Stimulated activated CD4-positive, alpha-beta T cell treated with anti-CD3 and anti-CD28 coated beads, TNF-alpha, amount 100 ng/mL, for 48 hours (primary cell): ENCODE measurements at places on chromosomes 13 and 19.

- DNase-seq: no peak
These were observed 386 bp downstream of the GIPR start for GRCh38 chr19:45668342-45668871.

DNA sequence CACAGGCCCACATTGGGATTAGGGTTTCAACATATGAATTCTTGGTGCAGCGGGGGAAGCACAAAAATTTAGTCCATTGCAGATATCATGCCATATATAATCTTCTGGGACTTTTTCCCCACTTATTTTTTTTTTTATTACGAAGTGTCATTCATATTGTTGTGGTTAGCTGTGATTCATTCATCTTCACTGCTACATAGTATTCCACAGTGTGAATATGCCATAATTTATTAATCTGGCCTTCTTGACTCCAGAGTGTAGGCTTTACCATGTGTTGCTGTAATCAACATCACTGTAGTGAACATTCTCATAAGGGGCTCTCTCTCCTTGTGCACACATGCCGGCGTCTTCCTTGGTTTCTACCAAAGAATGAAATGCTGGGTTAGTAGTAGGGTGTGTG is 53.4 kb upstream of the RGCC start:
- no peak for DNase-seq

GRCh38 chr19:40597329-40597838 is 3.8 kb upstream of the LTBP4 start:
- no peak for DNase-seq

- no peak for DNase-seq
These were observed 91.8 kb upstream of the TSC22D1 start for GRCh38 chr13:44667943-44668342.

GRCh38 chr19:35228177-35228930 is at the start of gene FAM187B:
FAM187B (minus strand) TSS chr19:35228739; CDS start chr19:35228680, 59 bp downstream.
- DNase-seq: no peak

DNA sequence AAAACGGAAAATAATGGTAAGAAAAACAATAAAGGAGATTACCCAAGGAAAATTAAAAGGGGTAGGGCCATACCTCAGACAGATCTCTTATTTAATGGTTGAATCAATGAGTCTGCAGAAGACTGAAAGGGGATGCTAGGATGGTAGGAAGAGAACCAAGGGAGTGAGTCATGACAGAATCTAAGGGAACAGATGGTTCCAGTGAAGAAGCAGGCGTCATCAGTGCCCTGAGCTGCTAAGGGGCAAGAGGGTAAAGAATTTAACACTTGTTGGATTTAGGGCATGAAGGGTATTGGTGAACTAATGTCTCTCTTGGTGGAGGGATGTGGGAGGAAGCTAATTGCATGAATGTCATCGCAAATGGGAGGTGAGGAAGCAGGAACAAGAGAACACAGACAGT is 329.2 kb upstream of the TSHZ3 start:
- DNase-seq: no peak

GRCh38 chr13:23752111-23753001 is 136.8 kb downstream of the MIPEP start:
- no peak for DNase-seq

GRCh38 chr19:40348961-40349507 is 539 bp downstream of the PLD3 start:
- no peak for DNase-seq

GRCh38 chr13:75263741-75264407 is 218.1 kb downstream of the TBC1D4 start:
- DNase-seq: no peak

DNA sequence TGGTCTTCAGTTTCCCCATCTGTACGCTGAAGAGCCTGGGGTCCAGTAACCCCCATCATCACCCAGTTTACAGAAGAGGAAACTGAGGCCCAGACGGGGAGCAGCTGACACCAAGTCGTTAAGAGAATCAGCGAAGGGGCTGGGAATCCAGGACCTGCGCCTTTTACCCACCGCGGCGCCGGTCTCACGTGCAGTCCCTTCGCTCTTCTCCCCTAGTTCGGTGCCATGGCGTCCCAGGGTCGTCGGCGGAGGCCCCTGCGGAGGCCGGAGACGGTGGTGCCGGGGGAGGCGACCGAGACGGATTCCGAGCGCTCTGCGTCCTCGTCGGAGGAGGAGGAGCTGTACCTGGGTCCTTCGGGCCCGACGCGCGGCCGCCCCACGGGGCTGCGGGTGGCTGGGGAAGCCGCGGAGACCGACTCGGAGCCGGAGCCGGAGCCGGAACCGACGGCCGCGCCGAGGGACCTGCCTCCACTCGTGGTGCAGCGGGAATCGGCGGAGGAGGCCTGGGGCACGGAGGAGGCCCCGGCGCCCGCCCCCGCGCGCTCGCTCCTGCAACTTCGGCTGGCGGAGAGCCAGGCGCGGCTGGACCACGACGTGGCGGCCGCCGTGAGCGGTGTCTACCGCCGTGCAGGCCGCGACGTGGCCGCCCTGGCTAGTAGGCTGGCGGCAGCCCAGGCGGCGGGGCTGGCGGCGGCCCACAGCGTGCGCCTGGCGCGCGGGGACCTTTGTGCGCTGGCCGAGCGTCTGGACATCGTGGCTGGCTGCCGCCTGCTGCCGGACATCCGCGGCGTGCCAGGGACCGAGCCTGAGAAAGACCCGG is 698 bp downstream of the BLOC1S3 start:
- DNase-seq: no peak

GRCh38 chr13:49472186-49472585 is 23.6 kb upstream of the PHF11 start:
- no peak for DNase-seq

- DNase-seq: no peak
These were observed 281.0 kb downstream of the ATP8A2 start for GRCh38 chr13:25652764-25653163.

GRCh38 chr19:34580408-34580807 is 96.6 kb downstream of the SCGB2B2 start:
- no peak for DNase-seq

- DNase-seq: no peak
These were observed 157.2 kb upstream of the OBI1 start for GRCh38 chr13:78816154-78816553.

- DNase-seq: no peak
These were observed 27.1 kb upstream of the UBL3 start for GRCh38 chr13:29877456-29878078.

DNA sequence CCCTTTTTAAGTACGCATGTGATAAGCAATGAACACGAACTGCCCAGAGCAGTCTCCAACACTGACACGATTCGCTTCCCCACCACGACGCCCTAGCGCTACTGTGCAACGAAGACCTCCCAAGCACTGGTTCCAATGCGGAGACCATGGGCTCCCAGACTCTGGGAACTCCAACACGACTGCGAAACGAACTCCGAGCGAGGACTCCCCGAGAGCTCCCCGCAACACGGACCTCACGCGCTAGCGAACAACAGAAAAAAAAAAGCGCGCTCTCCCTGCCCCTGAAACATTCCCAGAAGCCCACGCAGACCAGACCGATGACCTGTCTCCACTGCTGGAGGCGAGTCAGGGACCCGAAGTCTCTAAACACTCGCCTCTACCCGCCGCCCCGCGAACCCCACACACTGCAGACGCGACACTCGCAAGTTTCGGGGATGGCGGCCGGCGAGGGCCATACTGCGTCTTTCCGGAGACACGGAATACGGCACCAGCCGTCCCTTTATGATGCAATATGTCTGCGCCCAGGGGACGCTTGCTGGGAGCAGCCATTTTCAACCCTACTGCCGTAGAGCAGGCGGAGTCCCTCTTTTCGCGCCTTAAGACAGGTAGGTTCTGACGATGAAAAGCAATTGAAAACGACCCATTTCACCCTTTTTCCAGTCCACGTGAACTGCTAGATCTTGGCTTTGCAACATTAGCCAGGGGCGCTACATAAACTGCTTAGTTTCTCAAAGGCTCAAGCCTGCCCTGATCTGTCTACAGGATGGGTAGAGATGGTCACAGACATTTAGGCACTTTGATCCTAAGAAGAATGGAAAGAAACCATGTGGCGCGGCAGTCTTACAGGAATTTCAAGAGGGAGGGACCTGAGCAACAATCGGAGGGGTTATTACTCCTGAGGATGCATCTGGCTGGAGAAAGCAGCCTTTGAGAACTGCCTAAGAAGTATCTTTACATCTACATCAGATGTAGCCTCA is at the start of gene ZNF577:
Gene ZNF577, minus strand, starts transcription at position 430 of the 977 bp plus-strand sequence. CDS start 7,569 bp downstream, outside the sequence.
- peak; percentile 64 for DNase-seq

- DNase-seq: no peak
These were observed 5.6 kb downstream of the NANOS2 start for GRCh38 chr19:45908956-45909355.

DNA sequence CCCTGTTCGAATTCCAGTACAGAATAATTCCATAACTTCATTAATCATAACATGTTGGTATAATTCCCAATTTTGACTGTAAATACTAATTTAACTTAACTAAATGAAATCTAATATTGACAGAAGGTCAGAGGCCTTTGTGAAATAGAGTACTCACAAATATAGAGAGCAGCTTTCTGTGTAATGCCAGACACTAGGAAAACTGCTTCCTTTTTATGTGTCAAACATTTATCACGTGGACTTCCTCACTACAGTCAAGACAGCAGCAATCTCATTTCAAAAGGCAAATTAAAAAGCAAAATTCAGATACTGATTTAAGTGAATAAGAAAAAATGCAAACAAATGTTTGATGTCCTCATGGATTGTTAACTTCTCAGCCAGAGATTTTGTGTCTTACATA is 13.1 kb downstream of the ITM2B start:
- DNase-seq: no peak

GRCh38 chr19:5700455-5701092 is 10.5 kb downstream of the RPL36 start:
- DNase-seq: no peak

DNA sequence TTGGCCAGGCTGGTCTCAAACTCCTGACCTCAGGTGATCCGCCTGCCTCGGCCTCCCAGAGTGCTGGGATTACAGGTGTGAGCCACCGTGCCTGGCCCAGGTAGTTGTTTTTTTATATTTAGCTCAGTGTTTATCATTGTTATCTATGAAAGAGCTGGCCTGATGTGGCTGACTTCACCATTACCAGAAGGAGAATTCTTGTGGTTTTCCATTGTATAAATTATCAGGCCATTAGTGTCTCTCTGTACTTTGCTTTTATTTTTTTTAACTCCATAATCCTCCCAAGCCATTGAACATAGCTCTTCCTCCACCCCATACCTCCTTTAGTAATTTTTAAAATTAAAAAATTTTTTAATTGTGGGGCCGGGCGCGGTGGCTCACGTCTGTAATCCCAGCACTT is 24.2 kb downstream of the CERS4 start:
- no peak for DNase-seq

GRCh38 chr19:33071887-33072286 is 7.2 kb upstream of the RHPN2 start:
- no peak for DNase-seq

GRCh38 chr13:53007872-53008271 is 20.7 kb upstream of the OLFM4 start:
- DNase-seq: no peak

DNA sequence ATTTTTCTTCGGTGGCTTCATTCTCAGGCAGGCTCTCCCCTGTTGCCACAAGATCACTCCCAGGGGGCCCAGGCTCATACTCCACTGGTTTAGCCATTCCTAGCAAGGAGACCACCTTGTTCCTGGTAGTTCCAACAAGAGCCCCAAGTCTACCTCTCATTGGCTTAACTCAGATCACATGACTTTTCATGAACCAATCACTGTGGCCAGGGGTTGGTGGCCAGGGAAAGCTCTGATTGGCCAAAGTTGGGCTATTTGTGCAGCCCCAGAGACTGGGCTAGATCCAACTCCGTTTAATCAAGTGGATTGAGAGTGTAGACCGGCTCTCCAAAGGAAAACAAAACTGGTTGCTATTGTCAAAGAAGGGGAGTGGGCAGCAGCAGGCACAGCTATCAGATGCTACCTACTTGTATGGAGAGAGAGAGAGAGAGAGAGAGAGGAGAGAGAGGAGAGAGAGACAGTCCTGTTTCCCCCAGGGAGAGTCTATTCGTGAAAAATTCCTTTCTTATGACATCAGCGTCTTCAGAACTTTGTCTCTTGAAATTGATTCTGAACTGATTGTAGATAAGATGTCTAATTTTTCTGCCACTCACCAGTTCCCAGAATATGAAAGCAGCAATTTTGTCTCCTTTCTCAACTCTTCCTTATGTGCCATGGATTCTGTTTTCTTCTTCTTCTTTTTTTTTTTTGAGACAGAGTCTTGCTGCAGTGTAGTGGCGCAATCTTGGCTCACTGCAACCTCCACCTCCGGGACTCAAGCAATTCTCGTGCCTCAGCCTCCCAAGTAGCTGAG is 5.9 kb downstream of the CEACAM19 start:
- DNase-seq: no peak

DNA sequence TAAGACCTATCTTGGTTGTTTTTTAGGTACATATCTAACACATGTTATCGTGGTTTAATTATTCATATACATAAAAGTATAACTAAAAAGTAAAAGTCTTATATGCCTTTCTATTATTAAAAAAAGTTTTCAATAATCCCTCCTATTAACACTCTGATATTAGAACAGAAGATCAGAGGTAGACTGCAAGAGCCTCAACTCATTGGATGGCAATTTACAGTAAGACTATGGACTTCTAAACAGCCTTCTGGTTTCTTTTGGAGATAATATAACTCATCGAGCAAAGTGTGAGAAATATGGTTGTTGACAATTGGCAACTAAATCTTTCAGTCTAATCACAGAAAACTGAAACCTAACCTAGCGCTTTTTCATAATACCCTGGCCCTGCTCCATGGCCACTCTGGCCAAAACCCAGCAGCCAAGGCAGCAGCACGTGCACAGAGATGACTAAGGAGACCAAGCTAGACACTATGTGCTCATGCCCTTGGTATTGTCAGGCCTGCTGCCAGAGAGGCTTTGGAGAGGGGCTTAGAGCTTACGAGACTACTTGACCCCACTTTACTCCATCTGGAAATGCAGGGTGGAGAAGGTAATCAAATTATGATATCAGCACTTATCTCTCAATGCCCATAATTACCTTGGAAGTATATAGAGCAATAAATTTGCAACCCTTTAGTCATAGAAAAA is 40.6 kb upstream of the EEF1AKMT1 start:
- DNase-seq: no peak

- DNase-seq: no peak
These were observed 4.2 kb upstream of the B3GLCT start for GRCh38 chr13:31195616-31196015.

- no peak for DNase-seq
These were observed 12.8 kb downstream of the RGCC start for GRCh38 chr13:41470196-41470595.

DNA sequence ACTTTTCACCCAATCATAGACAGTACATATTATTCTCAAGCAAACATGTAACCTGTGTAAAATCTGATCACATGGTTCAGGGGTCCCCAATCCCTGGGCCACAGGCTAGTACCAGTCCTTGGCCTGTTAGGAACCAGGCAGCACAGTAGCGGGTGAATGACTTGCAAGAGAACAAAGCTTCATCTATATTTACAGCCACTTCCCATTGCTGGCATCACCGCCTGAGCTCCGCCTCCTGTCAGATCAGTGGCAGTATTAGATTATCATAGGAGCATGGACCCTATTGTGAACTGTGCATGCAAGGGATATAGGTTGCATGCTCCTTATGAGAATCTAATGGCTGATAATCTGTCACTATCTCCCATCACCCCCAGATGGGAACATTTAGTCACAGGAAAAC is 133.1 kb downstream of the MAB21L1 start:
- no peak for DNase-seq

GRCh38 chr13:94280349-94280748 is 199.1 kb downstream of the DCT start:
- DNase-seq: no peak

- DNase-seq: no peak
These were observed 104.7 kb downstream of the DCLK1 start for GRCh38 chr13:36026531-36026930.

GRCh38 chr13:113643593-113643992 is 14.4 kb downstream of the ATP4B start:
- DNase-seq: no peak

- no peak for DNase-seq
These were observed 6.0 kb downstream of the KANK2 start for GRCh38 chr19:11191273-11191755.
